Activated B cell treated with CpG ODN at 0.5 μM for 24 hours (primary cell): ENCODE measurements at places on chromosomes 13 and 19.

- no peak for DNase-seq
These were observed 154.3 kb downstream of the FGF9 start for GRCh38 chr13:21825186-21825585.

DNA sequence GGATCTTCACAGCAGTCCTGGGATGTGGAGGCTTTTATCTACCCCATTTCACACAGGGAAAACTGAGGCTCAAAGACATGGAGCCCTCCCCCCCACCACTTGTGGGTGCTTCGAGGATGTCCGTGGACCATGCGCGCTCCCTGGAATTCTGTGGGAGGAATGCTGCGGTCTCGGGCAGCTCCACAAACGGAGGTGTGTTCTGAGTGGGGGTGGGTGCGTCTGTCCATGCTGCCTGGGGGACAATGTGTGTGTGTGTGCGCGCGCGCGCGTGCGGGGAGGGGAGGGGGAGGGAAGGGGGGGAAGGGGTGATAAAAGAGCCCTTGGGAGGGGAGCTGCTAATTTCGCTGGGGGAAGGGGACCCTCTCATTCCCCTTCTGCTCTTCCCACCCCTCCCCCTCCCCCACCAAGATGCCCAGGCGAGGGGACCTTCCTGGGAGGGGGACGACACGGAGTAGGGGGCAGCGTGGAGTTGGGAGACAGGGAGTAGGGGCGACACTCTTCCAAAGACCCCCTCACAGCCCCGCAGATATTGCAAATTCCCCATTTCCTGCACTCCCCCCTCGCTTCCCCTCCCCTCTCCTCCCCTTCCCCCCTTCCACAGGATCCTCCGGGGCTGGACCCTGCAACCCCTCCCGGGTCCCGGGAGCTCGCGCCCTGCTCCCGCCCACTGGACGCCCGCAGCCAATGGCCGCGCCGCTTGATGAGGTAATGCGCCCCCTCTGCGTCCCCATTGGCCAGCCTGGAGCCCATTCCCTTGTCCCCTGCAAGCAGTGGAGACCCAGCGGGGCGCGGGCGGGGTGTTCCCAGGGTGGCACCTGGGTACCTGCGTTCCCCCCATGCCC lies 18.9 kb upstream of the ZNRF4 start:
- DNase-seq, result no peak

- no peak for DNase-seq
These were observed 385.7 kb downstream of the DCT start for GRCh38 chr13:94093652-94094315.

DNA sequence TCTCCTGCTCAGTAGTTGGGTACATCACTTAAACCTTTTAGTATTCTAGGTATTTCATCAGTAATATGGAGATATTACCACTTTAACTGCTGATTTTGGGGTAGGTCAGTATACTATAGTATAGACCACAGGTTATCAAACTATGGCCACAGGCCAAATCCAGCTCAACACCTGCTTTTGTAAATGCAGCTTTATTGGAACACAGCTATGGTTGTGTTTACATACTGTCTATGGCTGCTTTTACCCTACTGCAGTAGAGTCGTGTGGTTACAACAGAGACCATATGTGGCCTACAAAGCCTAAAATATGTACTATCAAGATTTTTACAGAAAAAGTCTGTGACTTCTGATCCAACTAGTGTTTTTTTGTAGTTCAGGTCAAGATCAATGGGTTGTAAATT lies 10.3 kb downstream of the COG6 start:
- DNase-seq, result no peak

GRCh38 chr13:78084401-78084800 lies 165.8 kb upstream of the EDNRB start:
- no peak for DNase-seq

DNA sequence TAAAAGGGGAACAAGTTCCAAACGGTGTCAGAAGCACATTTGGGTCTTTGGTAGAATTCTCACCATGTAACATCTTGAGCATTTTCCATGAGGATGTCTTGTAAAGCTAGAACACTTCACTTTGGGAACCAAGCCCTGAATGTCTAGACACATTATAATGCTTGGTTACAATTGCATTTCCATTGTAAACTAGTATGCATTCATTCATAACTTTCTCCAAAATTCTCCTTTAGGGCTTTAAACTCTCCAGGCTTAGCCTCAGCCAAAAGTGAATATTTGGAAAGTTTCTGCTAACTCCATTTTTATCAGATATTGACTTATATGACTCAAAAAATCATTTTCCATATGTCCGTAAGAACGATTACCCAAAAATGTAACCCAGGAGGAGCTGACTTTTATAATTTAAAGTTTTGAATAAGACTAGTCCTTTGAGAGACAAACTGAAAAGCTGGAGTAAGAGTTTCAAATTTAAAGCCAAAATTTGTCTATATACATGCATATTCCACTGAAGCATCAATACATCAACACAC lies 1170.4 kb downstream of the EFNB2 start:
- DNase-seq, result no peak

DNA sequence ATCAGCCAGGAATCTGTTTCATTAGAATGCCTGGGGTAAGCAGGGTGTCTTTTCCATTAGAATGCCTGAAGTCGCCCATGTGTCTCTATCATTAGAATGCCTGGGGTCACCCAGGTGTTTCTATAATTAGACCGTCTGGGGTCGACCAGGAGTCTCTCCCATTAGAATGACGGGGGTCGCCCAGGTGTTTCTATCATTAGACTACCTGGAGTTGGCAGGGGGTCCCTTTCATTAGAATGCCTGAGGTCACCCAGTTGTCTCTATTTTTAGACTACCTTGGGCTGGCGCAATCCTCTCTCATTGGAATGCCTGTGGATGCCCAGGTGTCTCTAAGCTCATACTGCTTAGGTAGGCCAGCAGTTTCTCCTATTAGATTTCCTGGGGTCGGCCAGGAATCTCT lies 1447.6 kb downstream of the UQCRFS1 start:
- DNase-seq, result no peak

- DNase-seq, result no peak
These were observed 180.1 kb downstream of the POSTN start for GRCh38 chr13:37418490-37418889.

DNA sequence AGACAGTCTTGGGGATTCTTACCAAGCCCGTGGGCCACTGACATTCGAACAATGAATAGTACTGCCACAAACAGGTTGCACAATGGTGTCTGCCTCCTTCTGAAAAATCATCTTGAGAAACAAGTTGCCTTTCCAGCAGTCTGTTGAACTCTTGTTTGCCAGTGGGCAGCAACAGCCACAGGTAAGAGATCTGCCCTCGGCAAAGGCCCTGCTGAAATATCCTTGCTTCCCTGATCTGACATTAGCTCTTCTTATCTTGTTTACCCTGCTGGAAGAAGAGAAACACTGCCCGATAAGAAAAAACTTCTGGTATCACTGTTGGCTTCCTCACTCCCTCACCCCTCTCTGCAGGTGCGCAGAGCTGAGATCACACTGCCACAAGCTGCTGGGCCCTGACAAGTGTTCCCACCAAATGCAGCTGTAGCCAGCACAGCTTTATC lies 2.0 kb downstream of the DOCK9 start:
- no peak for DNase-seq

- no peak for DNase-seq
These were observed 19.1 kb upstream of the CCNA1 start for GRCh38 chr13:36413161-36413560.

DNA sequence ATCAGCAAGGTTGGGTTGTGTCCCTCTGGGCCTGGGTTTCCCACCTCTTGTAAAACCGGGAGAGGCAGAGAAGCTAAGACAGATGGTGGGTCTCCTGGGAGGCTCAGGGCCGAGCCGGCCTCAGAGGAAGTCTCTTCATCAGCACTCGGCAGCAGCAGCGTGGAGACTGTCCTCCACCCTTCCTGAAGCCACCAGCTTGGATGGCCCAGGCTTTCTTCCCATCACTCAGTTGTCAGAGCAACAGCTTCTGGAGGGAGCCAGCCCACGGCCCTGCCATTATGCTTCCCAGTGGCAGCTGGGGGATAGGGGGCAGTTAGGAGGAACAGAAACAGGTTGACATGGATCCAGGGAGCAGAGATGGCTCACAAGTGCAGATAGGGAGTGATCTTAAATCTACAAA lies 191.0 kb downstream of the KATNAL1 start:
- no peak for DNase-seq

- no peak for DNase-seq
These were observed 8.3 kb downstream of the LSR start for GRCh38 chr19:35257113-35257461.

DNA sequence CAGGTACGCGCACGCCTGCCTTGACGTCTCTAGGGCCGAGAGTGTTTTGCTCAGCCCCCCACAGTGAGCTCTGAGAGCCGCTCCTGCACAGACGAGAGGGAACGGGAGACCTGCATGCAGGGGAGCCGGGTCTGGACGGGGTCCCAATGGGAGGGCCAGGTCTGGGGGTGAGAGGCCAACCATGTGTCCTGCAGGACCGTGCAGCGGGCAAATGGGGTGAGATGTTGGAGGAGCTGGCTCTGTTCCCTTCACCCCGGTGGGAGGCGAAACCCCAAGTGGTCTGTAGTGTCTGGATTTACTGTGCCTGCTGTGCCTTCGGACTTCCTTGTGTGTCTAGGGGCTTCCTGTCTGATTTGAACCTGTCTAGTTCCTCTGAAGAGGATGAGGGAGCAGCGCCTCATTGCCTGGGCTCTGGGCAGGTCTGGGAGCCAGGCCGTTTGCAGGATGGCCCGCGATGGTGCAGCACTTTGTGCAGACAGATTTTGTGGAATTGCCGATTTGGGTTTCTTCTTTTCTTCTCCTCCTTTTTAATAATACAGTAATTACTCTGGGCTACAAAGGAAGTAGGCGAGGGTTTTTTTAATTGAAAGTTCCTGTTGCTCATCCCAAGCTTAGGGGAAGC lies 2.1 kb downstream of the CSNK1G2 start:
- DNase-seq, result no peak

- no peak for DNase-seq
These were observed 350.7 kb downstream of the UQCRFS1 start for GRCh38 chr19:28862238-28862637.

DNA sequence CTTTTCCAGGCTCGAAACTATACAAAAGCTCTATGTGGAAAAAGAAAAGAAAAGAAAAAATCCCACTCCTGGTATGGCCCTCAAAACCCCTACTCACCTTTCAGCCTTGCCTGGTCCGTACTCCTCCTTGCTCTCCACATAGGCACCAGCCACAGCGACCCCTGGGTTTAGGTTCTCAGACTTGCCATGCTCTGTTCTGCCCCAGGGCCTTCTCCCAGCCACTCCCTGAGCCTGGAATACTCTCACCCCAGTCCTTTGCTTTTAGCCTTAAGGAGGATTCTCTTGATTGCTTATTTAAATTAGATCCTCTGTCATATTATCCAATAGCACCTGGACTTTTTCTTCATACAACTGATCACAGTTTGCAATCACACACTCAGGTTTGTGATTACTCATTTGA lies 522.5 kb downstream of the DIAPH3 start:
- DNase-seq, result no peak
